Kidney tubule cell (primary cell): ENCODE measurements at places on chromosomes 11 and 22.

- DNase-seq, result no peak
Measured at GRCh38 chr11:118200497-118200896, 24.1 kb upstream of the SCN2B start.

- DNase-seq, result peak; percentile 6
Measured at GRCh38 chr22:42217019-42217751, 53.3 kb downstream of the TCF20 start.

DNA sequence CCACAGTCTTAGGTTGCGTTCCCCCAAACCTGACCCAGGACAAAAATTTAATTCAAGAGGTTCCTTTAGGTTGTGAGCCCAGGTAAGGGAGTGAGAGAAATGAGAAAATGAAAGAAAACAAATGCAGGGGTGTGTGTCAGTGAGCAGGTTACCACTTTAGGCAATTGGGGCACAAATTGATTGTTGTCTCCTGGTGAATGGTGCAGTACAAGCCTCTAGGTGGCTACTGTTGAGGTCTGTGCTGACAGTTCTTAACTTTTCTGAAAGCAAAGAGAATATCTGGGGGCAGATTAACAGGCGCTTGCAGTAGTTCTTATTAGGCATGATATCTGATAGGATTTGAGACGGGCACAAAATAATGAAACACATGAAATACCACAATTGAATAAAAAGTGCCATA lies 894.6 kb downstream of the FAM181B start:
- DNase-seq, result no peak

DNA sequence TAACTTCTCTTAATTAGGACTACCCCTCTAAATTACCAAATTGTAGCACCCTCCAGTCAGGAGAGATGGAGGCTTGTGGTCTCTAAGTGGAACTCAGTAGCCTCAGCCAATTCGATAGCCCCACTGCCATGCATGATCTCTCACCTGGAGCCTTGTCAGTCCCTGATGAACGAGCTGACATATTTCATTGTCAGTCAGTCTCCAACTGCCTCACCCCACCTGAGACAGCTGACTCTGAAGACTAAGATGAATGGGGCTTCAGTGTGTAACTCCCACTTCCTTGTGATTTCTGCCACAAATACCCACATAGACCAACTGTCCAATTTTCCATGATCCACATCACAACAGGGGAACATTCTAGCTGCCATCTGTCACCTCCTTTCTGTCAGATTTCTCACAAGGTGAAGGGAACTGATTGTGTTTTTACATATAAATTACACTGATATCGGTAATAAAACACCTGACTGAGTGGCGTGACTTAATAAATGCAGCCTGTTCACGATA lies 206.5 kb downstream of the FAM181B start:
- DNase-seq, result no peak

GRCh38 chr22:25869771-25870170 lies 127.8 kb downstream of the MYO18B start:
- no peak for DNase-seq

DNA sequence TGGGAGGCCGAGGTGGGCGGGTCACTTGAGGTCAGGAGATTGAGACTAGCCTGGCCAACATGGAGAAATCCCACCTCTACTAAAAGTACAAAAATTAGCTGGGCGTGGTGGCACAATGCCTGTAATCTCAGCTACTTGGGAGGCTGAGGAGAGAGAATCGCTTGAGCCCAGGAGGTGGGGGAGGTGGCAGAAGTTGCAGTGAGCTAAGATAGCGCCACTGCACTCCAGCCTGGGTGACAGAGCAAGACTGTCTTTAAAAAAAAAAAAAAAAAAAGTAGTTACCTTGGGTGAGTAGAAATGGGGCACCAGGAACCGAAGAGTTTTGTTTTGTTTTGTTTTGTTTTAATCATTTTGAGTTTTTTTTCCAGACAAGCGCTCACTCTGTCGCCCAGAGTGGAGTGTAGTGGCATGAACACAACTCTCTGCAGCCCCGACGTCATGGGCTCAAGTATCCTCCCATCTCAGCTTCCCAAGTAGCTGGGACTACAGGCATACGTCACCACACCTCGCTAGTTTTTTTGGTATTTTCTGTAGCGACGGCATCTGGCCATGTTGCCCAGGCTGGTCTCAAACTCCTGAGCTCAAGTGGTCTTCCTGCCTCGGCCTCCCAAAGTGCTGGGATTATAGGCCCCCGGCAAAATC lies 15.8 kb downstream of the THAP12 start:
- no peak for DNase-seq

DNA sequence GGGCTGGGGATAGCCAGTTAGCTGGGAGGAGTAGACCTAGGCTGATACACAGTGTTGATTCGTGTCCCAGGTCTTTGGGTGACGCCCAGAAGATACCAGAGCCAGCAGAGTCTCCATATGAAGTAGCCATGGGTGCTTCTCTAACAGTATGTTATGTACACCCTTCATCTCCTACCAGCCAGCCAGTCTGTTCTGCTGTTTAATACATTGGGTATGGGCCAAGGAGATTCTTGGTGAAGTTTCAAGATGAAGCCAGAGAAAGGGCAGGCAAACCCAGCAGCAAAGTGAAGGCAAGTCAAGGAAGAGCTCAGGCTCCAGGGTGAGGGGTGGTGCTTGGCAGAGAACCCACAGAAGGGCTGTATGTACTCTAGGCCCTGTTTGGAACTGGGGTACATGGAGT lies 56.4 kb downstream of the PPFIBP2 start:
- no peak for DNase-seq
